ENCODE measurements at places on chromosomes 3 and 15. TPM values are rescaled to one million over a fixed set of nuclear protein-coding genes. Genes with fewer than 3 reads are reported as not detected.

Gene A4GNT
- not detected for total RNA-seq

Gene NPAP1
- total RNA-seq = not detected

Gene SAXO2
- total RNA-seq = 11.1 TPM

Gene KPNA1
- total RNA-seq = 49.8 TPM

Gene DGKG
- total RNA-seq = not detected

DNA sequence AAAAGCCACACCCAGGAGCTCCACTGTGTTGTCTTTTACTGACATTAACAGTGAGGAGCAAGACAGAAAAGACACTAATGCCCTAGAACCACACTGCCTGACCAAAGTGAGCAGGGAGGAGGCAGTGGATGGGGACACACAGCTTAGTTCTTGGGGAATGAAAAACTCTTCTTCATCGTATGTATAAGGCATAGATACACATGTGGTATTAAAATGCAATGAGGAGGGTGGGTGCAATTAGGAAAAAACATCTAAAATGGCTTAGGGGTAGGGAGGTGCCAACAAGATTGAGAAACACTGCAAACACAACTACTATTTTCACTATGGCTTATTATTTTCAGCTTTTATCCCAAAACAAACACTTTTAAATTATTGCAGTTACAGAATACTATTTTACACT lies 15.5 kb downstream of the KLHL25 start:
- DNase-seq = no peak
- no peak overlapping the region for H3K4me3 ChIP-seq
- no peaks in the 10 kb centered on the region for H3K27me3 ChIP-seq
- H3K27ac ChIP-seq = no peak overlapping the region
- no peaks in the 10 kb centered on the region for H3K36me3 ChIP-seq

DNA sequence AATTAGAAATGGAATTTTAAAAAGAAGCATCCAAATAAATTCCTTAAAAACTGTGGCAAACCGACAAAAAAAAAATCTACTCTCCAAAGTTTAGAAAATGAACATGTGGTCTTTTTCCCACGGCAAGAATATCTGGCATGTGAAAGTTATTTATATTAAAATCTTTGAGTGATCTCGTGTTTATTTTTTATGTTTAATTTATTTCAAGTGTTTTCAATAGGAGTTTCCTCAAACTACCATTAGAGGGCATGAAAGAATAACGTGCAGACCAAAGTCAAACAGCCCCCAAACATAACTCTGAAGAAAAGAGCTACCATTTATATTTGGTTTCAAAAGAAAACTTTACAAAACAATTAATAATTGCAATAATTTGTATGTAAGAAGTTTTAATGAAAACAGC lies 286.4 kb downstream of the ZIC4 start:
- H3K27ac ChIP-seq = no peak overlapping the region
- H3K4me3 ChIP-seq = no peak overlapping the region
- DNase-seq = no peak
- H3K27me3 ChIP-seq = no peaks in the 10 kb centered on the region

GRCh38 chr15:71296315-71296679 lies 181.0 kb downstream of the THSD4 start:
- no peak overlapping the region for H3K27ac ChIP-seq
- DNase-seq = no peak
- peaks cover 9% of the 10 kb centered on the region for H3K4me1 ChIP-seq
- H3K27me3 ChIP-seq = peaks cover 2% of the 10 kb centered on the region
- H3K4me3 ChIP-seq = no peak overlapping the region
- no peaks in the 10 kb centered on the region for H3K36me3 ChIP-seq

GRCh38 chr3:121152573-121152972 lies 244.6 kb downstream of the STXBP5L start:
- H3K4me1 ChIP-seq = no peaks in the 10 kb centered on the region
- H3K27me3 ChIP-seq = no peaks in the 10 kb centered on the region
- no peak overlapping the region for H3K4me3 ChIP-seq
- no peak overlapping the region for H3K27ac ChIP-seq
- DNase-seq = no peak

- H3K4me3 ChIP-seq = no peak overlapping the region
- H3K27ac ChIP-seq = no peak overlapping the region
- H3K4me1 ChIP-seq = no peaks in the 10 kb centered on the region
- DNase-seq = no peak
Measured at GRCh38 chr3:30553641-30554316, 52.6 kb upstream of the TGFBR2 start.
